Tongue (tissue), 3 donors: ENCODE measurements at places on chromosomes 1 and 21. TPM values are rescaled to one million over a fixed set of nuclear protein-coding genes. Genes with fewer than 3 reads are reported as not detected.

NDUFS2 gene
- 174 TPM for total RNA-seq

PTGFR gene
- total RNA-seq = 27.3 TPM

C1orf94 gene
- total RNA-seq = not detected

ATP5IF1 gene
- 58.9 TPM for total RNA-seq

RGS18 gene
- 2.7 TPM for total RNA-seq

GBP6 gene
- 34.4 TPM for total RNA-seq

PLEKHA6 gene
- total RNA-seq = 4.4 TPM

VPS45 gene
- 51.6 TPM for total RNA-seq

PRDM15 gene
- 7.0 TPM for total RNA-seq

SPRR2G gene
- not detected for total RNA-seq

FCGR1A gene
- total RNA-seq = 1.7 TPM

CFAP74 gene
- total RNA-seq = 0.62 TPM

CAPN8 gene
- total RNA-seq = 0.62 TPM

CFAP141 gene
- not detected for total RNA-seq

CFHR5 gene
- not detected for total RNA-seq

NID1 gene
- 158 TPM for total RNA-seq

HHIPL2 gene
- total RNA-seq = not detected

AJAP1 gene
- total RNA-seq = 0.51 TPM

SMCP gene
- not detected for total RNA-seq

AIRE gene
- total RNA-seq = 0.10 TPM

IGFN1 gene
- 0.21 TPM for total RNA-seq

MSH4 gene
- 0.51 TPM for total RNA-seq

NBPF14 gene
- total RNA-seq = 39.2 TPM
